Ascending aorta (tissue), 2 donors: ENCODE measurements at places on chromosomes 13 and 19. TPM values are rescaled to one million over a fixed set of nuclear protein-coding genes. Genes with fewer than 3 reads are reported as not detected.

DNA sequence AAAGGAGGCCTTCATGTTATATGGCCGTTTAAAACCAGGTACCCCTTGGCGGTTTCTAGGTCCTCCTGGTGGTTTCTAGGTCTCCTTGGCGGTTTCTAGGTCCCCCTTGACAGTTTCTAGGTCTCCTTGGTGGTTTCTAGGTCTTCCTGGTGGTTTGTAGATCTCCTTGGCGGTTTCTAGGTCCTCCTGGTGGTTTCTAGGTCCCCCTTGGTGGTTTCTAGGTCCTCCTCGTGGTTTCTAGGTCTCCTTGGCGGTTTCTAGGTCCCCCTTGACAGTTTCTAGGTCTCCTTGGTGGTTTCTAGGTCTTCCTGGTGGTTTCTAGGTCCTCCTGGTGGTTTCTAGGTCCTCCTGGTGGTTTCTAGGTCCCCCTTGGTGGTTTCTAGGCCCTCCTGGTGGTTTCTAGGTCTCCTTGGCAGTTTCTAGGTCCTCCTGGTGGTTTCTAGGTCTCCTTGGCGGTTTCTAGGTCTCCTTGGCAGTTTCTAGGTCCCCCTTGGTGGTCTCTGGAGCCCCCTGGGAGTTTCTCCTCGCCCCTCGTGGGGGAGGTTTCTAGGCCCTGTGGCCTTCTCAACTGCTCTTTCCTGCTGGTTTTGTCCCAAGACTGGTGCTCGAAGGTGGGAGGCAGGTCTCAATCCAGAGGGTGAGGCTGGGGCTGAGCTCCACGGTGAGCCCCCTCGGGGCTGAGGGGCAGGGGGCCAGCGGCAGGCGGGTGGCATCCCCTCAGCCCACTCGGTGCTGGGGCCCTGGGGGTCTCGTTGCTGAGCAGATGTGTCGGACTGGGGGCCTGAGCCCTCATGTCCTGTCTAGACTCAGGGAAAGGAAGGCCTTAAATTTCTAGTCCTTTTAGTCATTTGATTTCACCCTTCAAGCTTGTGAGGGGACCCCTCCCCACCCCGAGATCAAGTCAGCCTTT is 8.0 kb downstream of the HCN2 start:
- H3K4me1 ChIP-seq, result no peaks in the 10 kb centered on the region
- no peak overlapping the region for H3K4me3 ChIP-seq
- no peak overlapping the region for H3K27ac ChIP-seq
- H3K27me3 ChIP-seq, result no peaks in the 10 kb centered on the region

The KANK3 gene
- total RNA-seq, result 47.4 TPM

The PIAS4 gene
- 30.8 TPM for total RNA-seq

The ERICH6B gene
- total RNA-seq, result not detected

DNA sequence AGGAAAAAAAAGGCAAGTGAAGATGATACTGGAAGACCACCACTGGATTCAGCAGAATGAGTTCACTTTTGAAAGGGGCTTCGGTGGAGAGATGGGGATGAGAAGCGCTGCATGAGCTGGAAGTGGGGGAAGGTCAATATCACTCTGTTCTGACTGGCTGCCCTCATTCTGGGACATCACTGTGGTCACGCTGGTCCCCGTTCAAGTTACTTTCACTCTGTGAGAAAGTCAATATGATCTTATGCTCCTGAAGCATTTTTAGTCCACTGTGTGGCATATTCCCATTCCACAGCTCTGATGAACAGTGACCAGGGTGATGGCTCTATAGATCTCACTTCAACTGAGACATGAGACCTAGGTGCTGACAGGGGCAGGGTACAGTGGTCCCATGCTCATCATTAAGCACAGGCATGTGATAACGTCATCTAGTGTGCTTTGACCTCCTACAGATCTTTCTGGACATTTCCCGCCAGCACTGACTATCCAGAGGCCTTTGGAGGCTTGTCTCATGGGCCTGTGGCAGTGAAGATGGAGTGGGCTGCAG is 40.2 kb upstream of the GPR183 start:
- H3K4me3 ChIP-seq, result no peak overlapping the region
- H3K36me3 ChIP-seq, result peaks cover 32% of the 10 kb centered on the region
- H3K27me3 ChIP-seq, result no peaks in the 10 kb centered on the region
- H3K4me1 ChIP-seq, result no peaks in the 10 kb centered on the region
- no peak for DNase-seq
- H3K27ac ChIP-seq, result no peak overlapping the region

DNA sequence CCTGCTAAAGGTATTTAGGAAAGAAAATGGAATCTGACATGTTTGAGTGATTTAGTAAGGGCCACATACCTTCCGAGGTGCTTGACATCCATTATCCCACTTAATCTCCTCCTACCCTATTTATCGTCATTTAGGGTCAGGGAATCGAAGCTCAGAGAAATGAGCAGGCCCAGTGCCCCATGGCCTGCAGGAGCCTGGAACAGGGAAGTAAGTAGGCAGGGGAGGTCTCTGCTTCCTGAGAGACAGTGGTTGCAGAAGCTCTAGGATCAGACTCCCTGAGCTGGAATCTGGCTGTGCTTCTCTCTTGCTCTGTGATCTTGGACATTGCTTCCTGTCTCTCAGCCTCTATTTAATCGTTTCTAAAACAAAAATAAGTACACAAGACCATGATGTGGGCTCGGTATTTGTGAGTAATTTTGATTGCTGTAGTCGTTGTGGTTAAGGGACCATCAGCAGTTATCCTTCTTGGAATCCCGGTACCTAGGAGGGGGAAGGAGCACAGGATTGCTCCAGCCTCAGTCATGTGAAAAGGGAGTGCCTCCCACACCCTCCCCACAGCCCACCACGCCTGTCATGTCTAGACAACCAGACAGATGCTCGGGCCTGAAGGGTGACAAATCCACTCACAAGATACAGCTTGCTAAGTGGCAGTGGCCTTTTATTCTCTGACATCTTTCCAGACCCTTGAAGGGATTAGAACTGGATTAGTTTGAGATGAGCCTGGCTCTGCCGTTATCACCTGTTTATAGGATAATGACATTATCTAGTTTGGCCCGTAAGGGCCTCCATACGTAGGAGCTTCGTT is 169.2 kb upstream of the TSHZ3 start:
- no peak for DNase-seq
- no peaks in the 10 kb centered on the region for H3K36me3 ChIP-seq
- H3K4me3 ChIP-seq, result no peak overlapping the region
- no peaks in the 10 kb centered on the region for H3K4me1 ChIP-seq

DNA sequence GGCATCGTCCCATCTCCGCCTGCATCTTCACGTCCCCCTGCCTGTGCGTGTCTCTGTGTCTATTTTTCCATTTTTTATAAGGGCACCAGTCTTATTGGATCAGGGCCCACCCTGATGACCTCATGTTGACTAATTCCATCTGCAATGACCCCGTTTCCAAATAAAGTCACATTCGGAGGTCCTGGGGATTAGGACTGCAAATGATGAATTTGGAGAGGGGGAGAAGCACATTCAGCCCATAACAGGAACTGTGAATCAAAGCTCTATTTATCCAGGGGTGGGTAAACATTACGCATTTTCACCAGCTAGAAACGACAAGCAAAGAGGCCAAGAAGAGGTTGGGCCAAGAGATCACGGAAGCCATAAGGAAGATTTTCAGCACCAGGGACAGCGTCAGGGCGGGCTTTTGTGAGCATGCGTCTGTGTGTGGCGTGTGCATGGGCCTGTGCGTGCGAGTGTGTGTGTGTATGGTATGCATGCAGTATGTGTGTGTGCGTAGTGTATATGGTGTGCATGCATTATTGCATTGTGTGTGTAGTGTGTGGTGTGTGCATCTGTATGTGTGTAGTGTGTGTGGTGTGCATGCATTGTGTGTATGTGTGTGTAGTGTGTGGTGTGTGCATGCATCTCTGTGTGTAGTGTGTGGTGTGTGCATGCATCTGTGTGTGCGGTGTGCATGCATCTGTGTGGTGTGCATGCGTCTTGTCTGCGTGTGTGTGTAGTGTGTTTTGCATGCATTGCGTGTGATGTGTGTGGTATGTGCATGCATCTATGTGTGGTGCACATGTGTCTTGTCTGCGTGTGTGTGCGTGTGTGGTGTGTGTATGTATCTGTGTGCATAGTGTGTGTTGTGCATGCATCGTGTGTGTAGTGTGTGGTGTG is 19.6 kb downstream of the CELF5 start:
- H3K27ac ChIP-seq, result no peak overlapping the region
- no peaks in the 10 kb centered on the region for H3K27me3 ChIP-seq
- H3K4me3 ChIP-seq, result no peak overlapping the region
- H3K36me3 ChIP-seq, result no peaks in the 10 kb centered on the region

The FAAP24 gene
- not detected for total RNA-seq

DNA sequence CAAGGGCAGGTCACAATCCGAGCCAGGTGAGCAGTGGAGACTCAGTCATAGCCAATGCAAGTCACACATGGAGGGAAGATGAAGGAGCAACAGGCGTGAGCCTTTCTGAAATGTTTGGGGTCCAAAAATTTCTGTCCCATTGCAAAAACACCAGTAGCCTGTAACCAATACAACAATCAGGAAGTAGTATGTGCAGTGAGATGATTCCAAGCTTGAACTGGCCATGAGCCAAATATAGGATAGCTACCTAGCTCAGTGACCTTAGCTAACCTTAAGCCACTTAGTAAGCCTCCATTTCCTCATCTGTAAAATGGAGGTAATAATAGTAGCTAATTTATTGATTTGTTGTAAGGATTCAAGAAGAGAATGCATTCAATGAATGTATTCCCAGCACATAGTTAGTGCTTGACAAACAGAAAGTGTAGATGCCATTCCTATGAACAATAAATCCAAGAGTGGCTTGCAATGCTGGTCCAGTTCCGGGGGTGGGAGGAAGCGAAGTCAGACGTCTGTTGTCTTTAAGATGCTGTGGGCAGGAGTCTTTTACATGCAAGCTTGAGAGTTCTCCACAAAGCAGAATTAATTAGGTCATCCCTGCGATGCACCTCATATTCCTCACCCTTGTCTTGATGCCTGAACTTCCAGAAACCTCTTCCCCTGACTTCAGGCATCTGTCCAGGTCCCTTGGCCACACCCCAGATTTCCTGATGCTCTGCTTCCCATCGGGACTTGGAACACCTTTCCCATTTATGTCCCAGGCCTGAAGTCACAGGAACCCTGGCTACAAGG is 195.7 kb upstream of the UBL3 start:
- H3K4me3 ChIP-seq, result no peak overlapping the region
- H3K4me1 ChIP-seq, result no peaks in the 10 kb centered on the region
- DNase-seq, result no peak
- no peaks in the 10 kb centered on the region for H3K36me3 ChIP-seq

The MEDAG gene
- 98.8 TPM for total RNA-seq

- H3K4me1 ChIP-seq, result no peaks in the 10 kb centered on the region
- no peak overlapping the region for H3K27ac ChIP-seq
- H3K4me3 ChIP-seq, result no peak overlapping the region
Measured at GRCh38 chr13:113252516-113253095, 43.2 kb downstream of the CUL4A start.

GRCh38 chr13:66780814-66781213 is 449.3 kb downstream of the PCDH9 start:
- DNase-seq, result no peak
- H3K4me1 ChIP-seq, result no peaks in the 10 kb centered on the region
- H3K36me3 ChIP-seq, result no peaks in the 10 kb centered on the region
- no peak overlapping the region for H3K27ac ChIP-seq
- no peak overlapping the region for H3K4me3 ChIP-seq

The TEX29 gene
- not detected for total RNA-seq

DNA sequence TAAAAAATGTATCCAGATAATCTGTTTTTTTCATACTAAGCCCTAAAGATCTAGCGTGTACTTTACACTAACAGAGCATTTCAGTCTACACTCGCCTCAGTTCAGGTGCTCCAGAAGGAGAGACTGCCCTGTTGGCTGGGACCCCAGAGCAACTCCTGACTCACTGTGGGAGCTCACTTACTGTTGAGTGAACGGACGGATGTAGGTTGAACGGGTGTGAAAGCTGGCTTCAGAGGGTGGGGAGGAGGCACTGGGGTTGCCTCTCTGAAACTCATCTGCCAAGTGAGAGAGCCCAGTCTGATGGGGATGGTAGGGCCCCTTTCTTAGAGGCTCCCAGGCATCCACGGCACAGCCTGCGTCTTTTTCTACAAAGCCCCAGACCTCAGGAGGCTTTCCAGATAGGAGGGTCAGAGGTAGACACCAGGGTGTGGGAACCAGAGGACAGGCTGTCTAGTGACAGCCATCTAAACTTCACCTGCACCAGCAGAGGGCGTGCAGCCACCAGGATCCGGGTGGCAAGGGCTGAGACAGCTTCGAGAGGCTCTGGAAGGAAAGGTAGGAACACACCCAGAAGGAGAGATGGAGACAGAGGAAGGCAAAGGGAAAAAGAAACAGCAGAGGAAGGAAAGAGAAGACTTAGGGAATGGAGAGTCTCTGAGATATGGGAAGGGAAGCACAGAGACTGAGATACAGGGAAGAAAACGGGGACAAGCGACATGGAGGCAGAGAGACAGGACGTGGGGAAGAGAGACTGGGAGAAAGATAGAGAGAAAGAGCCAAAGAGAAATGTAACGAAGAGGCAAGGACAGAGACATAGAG is 3.7 kb downstream of the KASH5 start:
- no peak overlapping the region for H3K27ac ChIP-seq
- H3K4me1 ChIP-seq, result no peaks in the 10 kb centered on the region
- H3K36me3 ChIP-seq, result no peaks in the 10 kb centered on the region
- no peak overlapping the region for H3K4me3 ChIP-seq
- peak; percentile 23 for DNase-seq

The CYP2A6 gene
- not detected for total RNA-seq

The SHISA7 gene
- 0.85 TPM for total RNA-seq

DNA sequence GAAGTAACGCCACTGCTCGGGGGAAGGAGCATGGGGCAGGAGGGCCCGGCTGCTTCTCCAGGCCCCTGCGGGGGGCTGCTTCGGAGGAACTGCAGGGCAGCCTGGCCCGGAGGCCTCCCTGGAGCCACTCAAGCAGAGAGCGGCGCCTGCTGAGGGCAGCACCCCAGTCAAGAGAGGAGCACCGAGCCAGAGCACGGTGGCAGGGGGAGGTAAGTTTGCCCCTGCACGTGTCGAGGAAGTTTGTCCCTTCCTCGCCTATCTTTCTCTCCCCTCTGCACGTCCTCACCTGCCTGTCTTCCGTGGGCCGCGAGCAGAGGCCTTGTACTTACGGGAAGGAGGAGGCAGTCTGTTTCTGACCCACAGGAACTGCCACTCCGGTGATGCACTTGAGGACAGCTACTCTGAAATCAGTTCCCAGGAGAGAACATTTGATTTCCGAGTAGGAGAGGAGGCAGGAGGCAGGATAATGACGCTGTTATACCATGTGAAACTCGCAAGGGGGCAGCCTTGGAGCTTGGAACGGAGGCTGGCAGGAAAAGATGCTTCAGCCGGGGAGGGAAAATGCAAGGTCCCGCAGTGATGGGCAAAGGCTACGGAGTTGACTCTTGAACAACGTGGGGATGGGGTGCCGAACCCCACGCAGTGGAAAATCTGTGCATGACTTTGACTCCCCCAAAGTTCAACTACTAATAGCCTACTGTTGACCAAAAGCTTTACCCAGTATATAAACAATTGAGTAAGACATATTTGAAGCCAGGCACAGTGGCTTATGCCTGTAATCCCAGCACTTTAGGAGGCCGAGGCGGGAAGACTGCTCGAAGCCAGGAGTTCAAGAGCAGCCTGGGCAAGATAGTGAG is 5.0 kb downstream of the FFAR1 start:
- H3K4me3 ChIP-seq, result no peak overlapping the region
- peak; percentile 72 for DNase-seq
- no peaks in the 10 kb centered on the region for H3K27me3 ChIP-seq
- no peaks in the 10 kb centered on the region for H3K4me1 ChIP-seq
- no peak overlapping the region for H3K27ac ChIP-seq

GRCh38 chr13:112904436-112904960 is 64.5 kb upstream of the MCF2L start:
- H3K36me3 ChIP-seq, result no peaks in the 10 kb centered on the region
- peaks cover 4% of the 10 kb centered on the region for H3K27me3 ChIP-seq
- H3K27ac ChIP-seq, result no peak overlapping the region
- no peaks in the 10 kb centered on the region for H3K4me1 ChIP-seq
- DNase-seq, result no peak

- H3K36me3 ChIP-seq, result peaks cover 3% of the 10 kb centered on the region
- H3K27me3 ChIP-seq, result no peaks in the 10 kb centered on the region
- no peak overlapping the region for H3K4me3 ChIP-seq
- DNase-seq, result no peak
- no peak overlapping the region for H3K27ac ChIP-seq
Measured at GRCh38 chr13:49975826-49976225, 21.0 kb upstream of the TRIM13 start.
